Suprapubic skin (tissue), 4 donors: ENCODE measurements at places on chromosomes 11 and 22.

GRCh38 chr11:61061081-61061826 lies 41.0 kb upstream of the CD5 start:
- no peak overlapping the region for H3K27ac ChIP-seq
- H3K4me1 ChIP-seq = peaks cover 13% of the 10 kb centered on the region
- no peak for DNase-seq
- H3K36me3 ChIP-seq = no peaks in the 10 kb centered on the region

DNA sequence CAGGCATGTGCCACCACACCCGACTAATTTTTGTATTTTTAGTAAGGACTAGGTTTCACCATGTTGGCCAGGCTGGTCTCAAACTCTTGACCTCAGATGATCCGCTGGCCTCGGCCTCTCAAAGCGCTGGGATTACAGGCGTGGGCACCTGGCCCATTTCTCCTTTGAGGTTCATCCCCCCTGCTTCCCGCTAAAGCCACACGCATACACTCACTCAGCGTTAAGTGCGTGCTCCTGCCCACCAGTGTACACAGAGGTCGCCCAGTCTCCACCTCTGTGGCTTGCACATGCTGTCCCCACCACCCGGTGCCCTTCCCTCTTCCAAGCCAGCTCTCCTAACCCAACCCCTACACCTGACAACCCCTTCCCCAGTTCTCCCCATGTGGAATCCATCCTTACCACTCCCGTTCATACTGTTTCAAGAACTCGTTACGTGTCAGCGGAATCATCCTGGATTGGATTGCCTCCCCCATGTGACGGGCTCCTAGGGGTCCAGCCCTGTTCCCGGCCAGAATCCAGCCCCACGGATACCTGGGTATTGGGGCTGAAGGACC lies 15.7 kb upstream of the CYTH4 start:
- no peaks in the 10 kb centered on the region for H3K36me3 ChIP-seq
- DNase-seq = no peak
- no peaks in the 10 kb centered on the region for H3K4me1 ChIP-seq

DNA sequence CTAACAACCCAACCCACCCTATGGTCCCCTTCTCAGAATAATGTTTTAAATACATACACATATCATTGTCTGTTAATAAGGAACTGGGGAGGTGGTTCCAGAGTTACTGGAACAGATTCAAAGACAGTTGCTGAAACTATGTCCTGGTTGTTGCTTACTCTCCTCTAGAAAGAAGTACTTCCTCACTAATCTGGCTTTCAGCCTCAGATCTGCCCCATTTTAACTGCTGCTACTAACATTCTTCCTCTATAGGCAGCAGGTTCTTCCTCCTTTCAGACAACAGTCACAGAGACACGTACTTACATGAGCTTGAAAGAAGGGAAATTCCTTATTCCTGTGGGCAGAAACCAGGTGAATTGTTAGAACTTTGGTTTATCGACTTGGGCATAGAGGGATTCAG lies 8.1 kb upstream of the NEU3 start:
- H3K27ac ChIP-seq = no peak overlapping the region
- no peak overlapping the region for H3K4me3 ChIP-seq
- no peak for DNase-seq

DNA sequence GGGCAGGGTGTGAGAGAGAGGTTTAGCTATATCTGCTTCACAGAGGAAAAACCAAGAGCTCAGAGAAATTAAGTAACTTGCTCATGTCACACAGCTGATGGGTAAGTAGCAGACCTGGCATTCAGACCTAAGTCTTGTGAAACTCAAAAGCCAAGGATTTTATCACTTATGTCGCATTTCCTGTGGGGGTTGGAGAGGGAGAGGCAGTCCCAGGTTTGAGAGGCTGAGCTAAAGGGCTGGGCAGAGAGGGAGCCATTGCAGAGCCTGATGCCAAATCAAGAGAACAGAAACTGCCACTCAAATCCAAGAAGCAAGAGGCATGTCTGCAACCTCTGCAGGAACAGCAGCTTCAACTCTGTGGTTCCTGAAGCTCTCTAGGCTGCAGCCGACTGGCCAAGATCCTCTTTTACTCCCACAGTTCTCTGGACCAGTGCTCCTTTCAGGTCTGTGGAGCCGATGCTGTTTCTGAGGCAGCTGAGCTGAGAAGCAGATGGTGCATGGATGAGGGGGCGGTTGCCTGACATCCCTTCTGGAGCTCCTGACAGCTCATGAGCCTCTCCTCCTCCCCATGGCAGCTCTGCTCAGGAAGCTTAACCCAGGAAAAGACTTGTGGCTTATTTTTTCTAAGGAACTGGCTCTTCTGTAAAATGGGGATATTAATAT lies 47.6 kb upstream of the NAV2 start:
- no peaks in the 10 kb centered on the region for H3K27me3 ChIP-seq
- no peak overlapping the region for H3K4me3 ChIP-seq
- H3K27ac ChIP-seq = no peak overlapping the region
- peak; percentile 65 for DNase-seq

DNA sequence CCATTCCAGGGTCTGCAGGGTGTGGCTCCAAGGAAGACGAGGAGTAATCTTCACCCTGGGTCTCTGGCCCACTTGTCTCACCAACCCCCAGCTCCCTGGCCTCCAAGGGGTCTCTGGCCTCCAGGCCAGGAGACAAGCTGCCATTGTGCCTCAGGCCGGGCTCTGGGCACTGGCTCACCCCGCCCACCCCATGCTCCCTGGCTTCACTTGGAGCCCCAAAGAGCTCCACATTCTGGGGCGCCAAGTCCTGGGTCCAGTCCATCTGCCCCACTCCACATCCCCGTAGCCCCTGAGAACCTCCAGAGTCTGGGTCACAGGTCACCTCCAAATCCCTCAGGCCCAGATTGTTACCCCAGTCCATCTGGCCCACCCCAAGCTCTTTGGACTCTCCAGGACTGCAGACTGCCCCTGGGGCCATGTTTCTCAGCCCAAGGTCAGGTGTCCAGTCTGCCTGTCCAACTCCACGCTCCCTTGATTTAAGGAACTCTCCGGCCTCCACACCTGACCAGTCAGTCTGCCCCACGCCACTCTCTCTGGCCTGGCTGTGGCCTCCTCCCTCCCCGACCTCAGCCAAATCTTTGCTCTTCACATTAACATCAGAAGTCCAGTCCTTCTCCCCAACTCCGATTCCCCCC lies 16.2 kb downstream of the TNKS1BP1 start:
- peaks cover 23% of the 10 kb centered on the region for H3K36me3 ChIP-seq
- peak; percentile 69 for DNase-seq
- no peaks in the 10 kb centered on the region for H3K27me3 ChIP-seq

- H3K27ac ChIP-seq = no peak overlapping the region
- no peaks in the 10 kb centered on the region for H3K4me1 ChIP-seq
- no peak for DNase-seq
- H3K4me3 ChIP-seq = no peak overlapping the region
Observed at GRCh38 chr22:33766091-33766490, 154.2 kb downstream of the LARGE1 start.
